Stimulated activated CD4-positive, alpha-beta T cell treated with anti-CD3 and anti-CD28 coated beads, Interleukin-1b, Interleukin-23, amount 100 ng/mL, for 1 hour (primary cell): ENCODE measurements at places on chromosomes 1 and 21.

GRCh38 chr1:175922254-175922881 lies 179.0 kb upstream of the TNR start:
- DNase-seq, result no peak

DNA sequence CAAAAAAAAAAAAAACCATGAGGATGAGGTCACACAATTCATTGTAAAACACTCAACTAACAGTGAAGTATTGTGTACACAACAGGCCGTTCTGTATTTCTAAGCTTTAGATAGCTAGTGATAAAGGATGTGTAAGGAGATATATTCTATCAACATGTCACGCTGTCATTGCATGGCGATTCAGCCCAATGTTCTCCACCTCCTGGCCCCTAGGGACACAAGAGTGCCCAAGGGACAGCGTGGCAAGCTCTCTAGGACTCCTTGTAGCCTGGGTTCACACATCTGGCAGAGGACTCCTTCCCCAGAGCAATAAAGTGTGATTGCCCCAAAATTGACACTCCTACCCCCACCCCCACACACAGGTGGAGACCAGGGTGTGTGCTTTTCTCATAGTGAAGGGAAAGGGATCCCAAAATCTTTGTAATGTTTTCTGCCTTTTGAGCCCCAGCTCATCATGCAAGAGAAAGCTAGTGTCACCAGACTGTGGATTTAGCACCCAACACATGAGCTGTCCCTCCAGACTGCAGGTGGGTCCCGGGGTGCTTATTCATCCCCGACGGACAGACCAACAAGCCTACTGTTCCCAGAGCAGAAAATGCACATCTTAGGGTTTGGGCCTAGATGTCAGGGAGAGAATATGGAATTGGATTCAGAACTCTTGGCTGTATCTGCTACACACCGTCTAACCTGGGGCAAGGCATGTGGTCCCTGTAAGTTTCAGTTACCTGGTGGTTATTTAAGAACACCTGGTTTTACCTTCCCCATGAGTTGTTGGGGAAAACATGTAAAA lies 11.5 kb downstream of the TMPRSS3 start:
- DNase-seq, result no peak

- DNase-seq, result no peak
These were observed 7.7 kb upstream of the ATP1A1 start for GRCh38 chr1:116365353-116365780.

DNA sequence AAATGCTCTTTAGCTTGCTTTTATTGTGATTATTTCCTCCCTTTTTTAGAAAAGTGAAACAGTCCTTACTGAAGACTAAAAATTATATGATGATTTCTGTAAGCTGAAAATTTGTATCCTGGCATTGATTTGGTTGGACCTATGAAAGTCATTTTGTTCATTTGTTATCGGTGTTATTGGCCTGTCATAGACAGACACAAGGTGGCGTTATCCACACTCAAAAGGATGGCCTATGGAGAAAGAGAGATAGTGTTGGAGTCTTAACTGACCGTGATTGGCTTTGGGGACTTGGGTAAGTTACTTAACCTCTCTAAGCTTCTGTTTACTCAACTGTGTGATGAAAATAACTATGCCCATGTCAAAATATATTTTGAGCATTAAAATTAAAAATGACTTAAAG lies 203.6 kb upstream of the CHODL start:
- no peak for DNase-seq

DNA sequence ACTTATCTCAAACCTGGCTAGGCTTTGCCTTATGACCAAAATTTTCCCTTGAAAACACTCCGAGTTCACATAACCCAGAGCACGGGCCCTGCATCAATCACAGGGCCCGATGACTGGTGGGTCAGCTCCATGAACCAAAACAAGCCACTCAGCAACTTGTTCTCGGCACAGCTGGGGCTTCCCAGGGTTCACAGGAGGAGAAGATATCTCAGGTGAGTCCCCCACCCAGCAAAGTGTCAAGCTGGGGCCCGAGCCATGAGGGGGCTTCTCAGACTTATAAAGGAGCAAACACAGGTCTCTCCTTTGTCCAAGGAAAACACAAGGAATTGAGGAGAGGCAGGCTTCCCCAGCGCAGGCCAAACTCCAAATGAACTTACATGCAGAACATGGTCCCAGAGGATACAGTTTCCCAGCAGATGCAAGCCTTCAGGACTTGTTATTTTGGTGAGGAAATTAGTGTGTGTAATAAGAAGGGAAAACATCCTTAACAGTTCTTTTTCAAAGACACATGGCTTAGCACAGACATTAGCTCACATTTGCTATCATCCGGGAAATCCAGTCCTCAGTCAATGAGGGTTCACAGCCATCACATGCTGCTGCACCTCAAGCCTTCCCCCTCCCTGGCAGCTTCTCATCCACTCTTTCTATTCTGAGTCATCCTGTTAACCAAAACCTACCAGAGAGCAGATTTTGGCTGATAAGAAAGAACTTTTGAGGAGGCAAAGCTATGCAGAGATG lies 98.1 kb upstream of the NFIA start:
- DNase-seq, result no peak

GRCh38 chr1:177132141-177132540 lies 32.4 kb downstream of the ASTN1 start:
- no peak for DNase-seq

- no peak for DNase-seq
These were observed 26.1 kb upstream of the LRRC47 start for GRCh38 chr1:3822421-3822820.

GRCh38 chr21:32393677-32394001 lies 827 bp upstream of the URB1 start:
- DNase-seq, result no peak

DNA sequence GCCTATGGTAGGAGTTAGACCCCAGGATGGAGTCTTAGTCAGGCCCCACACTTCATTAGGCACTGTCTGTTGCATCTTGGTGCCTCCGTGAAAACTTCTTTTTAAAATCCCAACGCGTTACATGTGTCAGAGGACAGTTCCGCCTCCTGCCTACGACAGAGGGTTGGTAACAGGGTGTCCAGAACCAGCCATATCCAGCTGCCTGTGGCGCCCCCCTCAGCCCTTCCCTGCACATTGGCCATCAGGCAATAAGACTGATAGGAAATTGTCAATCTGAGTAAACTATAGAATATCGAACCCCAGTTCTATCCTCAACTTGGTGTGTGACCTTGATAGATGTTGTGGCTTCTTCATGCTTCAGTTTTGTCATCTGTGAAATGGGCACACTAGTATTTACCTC lies 108.6 kb upstream of the CSF3R start:
- no peak for DNase-seq

DNA sequence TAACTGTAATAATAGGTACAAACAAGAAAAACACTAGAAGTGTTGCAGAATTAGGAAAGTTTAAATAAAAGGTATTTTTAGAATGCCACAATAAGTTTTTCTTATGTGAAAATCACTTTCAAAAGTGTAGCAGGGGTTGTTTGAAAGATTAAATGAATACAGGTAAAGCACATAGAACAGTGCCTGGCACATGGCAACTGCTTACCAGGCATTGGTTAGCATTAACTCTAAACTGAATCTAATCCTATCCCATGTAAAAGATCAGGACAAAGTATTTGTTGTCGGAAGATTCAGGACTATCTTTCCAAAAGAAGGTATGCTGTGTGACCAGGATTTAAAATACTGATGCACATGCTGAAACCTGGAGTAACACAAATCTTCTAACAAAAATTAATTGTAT lies 3.3 kb downstream of the AKT3 start:
- no peak for DNase-seq

DNA sequence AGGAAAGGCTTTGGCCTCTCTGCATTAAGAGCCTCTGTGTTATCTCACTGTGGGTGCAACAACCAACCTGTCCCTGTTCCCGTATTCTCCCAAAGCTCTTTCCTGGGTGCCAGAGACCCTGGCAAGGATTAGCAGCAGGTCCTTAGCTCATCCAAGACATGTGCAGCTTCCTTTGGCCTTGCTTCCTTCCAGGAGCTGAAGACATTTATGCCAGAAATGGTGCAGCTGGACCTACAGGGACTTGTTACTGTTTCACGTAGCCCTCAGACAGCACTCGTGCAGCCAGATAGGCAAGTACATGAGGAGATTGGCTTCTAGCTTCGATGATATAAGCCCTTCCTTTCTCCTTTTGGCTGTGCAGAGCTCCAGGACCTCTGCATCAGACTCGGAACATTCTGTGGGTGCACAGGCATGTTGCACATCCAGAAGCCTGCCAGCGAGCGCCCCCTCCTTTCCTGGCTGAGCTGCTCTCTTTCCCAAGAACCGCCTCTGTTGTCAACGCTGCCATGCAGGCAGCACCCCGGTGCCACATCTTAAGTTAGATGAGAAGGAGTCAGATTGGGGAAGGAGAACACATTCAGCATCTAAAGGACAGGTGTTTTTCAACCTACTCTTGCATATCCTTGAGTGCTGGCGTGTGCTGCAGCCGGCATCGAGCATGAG lies 284.5 kb upstream of the PLXNA2 start:
- DNase-seq, result no peak

GRCh38 chr1:87333692-87334347 lies 5.1 kb downstream of the LMO4 start:
- DNase-seq, result no peak

GRCh38 chr1:230067419-230067870 lies 407 bp downstream of the GALNT2 start:
- no peak for DNase-seq

DNA sequence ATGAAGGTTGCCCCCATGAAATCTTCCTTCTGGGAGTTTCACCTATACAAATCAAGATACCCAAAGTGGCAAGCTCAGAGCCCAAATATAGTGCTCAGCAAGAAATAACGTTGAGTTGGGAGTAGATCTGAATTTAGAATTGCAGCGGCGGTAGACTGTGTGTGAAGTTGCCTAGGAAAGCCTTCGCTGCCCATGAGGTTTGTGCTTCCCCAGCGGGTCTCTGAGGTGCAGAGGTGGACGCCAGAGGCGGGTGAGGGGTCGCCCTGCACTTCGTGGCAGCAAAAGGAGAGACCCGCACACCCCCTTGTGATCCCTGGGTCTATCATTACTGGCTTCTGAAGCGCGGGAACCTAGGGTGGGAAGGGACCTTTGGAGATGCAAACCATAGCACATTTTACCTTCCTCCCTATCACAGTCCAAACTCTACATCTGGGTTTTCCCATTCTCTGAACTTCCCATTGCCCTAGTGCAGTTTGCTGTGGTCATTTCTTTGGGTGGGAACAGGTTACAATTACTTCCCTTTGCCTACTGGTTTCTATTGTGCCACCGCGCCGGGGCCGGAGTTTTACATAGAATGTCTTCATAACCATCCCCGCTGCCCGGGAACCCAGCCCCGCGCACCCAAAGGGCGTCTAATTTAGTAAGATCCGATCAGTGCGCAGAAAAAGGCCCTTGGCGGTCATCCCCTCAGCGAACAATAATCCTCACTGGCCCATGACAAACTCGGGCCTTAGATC lies 5.2 kb downstream of the TBX15 start:
- DNase-seq, result no peak

GRCh38 chr1:7097938-7098592 lies 312.8 kb downstream of the CAMTA1 start:
- no peak for DNase-seq

DNA sequence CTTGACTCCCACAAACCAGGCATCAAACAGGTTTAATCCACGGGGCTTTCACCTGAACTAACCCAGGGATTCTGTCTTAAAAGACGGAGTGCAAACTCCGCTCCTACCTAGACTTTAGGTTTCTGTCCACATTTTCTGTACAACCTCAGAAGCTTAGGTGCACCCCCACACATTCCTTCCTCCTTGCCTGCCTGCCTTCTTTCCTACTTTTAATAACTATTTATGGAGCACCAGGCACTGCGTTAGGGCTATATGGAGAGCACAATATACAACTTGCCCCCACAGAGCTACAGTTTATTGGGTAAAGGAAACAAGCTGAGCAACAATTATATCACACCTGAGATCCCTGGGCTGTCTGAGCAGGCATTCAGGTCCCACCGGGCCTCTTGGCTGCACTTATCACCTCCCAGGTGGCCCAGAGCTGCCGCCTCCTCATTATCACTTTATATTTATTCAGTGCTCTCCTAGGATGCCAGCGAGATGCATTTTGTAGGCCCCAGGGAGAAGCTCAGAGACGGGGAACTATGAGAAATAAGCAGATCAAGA lies 64.1 kb downstream of the DNTTIP2 start:
- no peak for DNase-seq

DNA sequence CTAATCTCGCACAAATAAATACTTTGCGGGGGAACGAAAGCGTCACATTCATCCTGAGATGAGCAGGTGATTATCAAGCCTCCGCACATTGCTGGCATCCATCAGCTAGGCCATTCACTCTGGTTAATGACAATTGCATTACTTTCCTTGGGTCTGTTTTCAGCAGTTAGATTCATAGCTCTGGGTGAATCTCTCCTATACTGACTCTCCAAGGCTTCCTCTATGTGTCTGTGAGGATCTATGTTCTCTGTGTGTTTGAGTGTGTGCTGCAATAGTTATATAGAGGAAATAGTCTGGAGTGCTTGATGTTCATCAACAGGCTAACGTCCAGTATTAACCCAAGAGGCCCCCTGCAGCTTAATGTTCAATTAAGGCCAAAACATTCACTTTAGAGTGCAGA lies 133.0 kb upstream of the CTTNBP2NL start:
- no peak for DNase-seq

- DNase-seq, result no peak
These were observed 376.5 kb upstream of the DAB1 start for GRCh38 chr1:57800376-57800775.

DNA sequence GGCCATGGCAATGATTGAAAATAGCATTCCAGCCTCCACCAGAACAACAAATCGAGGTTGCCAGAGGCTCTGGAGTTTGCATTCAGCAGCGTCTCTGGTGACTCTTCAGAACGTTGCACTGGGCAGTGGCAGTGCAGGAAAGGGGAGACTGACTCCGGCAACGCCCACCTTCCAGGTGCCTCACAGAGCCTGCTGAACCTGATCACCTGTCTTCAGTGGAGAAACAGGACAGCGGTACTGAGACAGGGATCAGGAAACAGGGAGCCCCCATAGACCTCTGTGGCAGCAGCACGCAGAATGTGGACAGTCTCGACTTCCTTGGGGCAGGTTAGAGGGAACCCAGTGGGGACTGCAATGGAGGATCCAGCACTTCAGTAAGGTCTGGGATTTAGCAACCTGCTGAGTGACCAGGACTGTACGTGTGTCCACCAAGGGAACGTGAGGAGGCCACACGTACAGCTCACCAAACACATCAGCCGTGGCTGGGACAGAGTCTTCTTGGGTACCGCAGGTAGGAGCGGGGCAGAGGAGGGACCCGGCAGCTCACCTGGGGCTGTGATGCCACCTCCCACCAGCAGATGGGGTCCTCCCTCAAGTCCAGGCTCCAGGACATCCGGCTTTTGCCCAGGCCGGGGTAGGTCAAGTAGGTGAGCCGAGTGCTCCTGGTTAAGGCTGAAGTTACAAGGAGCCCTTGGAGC lies 128.6 kb downstream of the PRDM2 start:
- no peak for DNase-seq

DNA sequence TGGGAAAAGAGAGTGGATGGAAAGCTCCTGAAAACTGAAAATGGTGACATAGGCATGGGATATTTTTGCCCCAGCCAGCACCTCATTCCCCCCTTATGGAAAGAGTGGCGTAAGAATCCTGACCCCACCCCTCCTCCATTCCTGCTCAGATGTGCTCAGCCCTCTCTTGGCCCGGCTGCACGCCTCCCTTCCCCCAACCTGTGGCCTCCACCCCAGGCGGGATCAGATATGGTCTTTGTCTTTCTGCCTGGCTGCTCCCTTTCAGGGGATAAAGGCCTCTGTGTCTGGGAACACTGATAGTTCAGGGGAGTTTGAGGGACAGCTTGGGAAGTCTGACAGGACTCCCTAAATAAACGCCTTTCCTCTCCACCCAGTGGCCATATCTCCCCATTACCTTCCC lies 49.8 kb downstream of the KIRREL1 start:
- no peak for DNase-seq
